ENCODE measurements at places on chromosomes 3 and 15.

- DNase-seq, result no peak
Observed at GRCh38 chr3:73405853-73406252, 218.9 kb downstream of the PDZRN3 start.

DNA sequence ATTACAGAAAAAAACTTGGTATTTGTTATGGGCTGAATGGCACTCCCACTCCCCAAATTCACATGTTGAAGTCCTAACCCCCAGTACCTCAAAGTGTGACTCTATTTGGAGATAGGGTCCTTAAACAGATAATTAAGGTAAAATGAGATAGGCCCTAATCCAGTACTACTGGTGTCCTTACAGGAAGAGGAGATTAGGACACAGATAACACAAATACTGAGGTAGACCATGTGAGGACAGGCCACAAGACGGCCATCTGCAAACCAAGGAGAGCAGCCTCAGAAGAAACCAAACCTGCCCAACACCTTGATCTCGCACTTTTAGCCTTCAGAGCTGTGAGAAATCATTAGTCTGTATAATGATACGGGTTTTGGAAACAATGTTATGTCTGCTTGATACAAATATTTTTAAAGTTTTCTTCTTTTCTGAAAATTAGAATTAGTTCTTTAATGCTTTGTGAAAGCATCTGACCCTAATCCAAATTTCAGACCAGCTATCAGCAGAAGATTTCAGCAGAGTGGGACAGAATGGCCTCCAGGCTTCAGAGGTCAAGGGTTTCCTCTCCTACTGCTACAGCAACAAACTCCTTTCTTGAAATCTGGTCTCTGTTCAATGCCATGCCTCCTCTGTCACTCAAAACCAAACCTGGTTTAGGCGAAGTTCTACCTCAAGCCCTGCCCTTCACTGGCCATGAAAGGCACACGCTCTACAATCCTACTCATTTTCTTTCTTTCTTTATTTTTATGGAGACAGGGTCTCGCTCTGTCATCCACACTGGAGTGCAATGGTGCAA lies 22.0 kb upstream of the HDC start:
- no peak for DNase-seq

DNA sequence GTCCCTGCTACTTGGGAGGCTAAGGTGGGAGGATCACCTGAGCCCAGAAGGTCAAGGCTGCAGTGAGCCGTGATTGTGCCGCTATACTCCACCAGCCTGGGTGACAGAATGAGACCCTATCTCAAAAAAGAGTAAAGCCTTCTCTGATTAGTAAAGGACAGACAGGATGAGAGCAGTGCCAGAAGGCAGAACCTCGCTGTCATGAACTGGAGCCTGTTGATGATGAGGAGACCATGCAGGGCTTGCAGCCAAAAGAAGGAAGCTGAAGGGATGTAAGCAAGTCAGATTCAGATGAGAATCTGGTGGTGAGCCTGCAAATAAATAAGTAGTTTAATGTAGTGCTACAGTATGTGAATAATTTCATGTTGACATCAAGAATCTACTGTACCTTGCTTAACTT lies 52.8 kb downstream of the USP50 start:
- DNase-seq, result no peak

DNA sequence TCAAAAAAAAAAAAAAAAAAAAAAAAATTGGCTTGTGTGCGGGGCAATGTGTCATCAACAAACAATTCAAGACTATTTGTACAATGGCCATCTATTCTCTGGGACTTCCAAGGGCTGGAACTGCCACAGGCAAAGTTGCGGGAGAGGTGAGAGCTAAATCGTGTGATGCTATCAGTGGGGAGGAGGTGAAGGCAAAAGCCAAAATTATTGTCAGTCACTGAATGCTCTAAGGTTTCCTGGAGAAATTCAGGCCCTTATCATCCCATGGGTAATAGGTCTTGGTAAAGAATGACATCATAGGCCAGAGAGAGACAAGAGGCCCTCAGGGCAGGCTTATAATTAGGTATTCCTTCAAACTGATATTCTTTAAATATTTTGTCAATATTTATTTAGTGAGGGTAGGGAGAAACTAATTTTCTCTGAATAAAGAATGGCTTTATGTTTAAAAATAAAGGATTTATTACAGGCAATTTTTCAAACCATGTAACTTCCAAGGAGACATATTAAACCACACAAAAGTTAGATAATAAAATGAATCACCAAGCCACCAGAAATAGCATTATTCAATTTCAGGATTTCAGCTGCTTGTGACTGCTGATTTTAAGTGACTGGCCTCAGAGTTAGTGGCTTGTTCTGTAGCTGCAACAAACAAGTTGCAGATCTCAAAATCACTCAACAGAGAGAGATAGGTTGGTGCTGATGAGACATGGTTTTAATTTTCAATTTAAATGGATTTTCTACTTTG lies 226.3 kb upstream of the MRPL3 start:
- no peak for DNase-seq

DNA sequence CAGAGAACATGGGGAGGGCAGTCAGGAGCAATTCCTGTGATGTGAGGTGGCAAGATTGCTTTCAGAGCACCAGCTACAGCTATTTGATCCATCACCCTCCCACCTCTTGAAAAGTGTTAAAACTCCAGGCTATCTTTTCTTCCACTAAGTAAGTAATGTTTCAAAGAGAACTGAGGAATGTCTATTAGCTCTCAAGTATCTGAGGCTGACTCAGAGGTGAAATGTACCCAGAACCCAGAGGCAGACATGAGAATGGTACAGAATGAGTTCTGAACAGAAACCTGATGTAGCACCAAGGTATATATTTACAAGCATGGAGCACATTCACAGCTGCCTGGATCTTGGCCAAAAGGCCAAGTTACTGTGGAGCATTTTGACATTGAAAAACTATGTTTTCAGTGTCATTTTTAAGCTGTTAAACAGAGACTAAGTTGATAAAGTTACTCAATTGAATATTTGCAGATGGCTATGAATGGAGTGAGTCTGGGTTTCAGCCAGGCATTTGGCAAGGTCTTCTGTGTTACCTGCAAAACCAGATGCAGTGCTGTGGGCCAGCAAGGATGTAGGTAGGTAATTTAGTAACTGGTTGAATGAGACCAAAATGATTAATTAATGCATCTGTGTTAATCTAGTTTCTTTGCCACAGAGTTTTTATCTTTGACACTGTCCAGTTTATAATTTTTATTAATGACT lies 227.7 kb upstream of the CD96 start:
- no peak for DNase-seq

DNA sequence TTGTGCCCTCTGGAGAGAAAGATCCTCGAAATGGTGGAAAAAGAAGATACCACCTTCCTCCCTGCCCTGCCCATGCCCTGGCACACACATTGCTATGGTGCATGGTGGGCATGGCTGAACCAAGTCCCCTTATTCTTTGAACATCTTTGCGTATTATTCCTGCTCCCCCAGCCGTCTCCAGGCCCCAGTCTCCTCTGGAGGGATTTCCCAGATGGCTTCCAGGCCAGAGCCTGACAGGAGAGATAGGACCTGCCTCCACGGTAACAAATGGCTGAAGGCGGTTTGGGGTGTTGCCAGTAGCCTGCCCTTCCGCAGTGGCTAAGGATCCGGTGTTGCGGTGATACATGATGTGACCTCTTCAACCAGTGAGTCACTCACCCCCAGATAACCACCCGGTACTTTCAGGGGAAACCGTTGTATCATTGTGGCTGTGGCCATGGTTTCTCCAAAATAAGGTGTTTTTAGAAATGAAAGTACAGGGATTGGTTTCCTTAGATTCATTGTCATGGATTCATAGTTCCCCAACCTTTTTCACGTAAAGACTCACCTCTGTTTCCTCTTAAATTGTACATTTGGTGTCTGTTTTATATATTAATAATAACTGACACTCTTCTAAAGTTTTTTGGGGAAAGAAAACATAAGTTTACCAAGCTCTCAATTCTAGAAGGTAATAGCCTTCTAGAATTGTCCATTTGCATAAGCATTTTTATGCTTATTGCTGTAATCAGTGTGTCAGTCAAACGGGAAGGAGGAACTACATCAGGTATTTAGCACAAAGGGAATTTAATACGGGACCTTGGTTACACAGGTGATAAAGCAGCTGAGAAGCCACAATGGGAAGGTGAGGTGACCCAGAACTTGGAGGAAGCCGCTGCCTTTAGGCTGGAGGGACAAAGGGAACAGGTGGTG lies 25.9 kb downstream of the SMAD3 start:
- DNase-seq, result no peak

GRCh38 chr15:40388941-40389823 lies 6.7 kb downstream of the KNSTRN start:
- no peak for DNase-seq

DNA sequence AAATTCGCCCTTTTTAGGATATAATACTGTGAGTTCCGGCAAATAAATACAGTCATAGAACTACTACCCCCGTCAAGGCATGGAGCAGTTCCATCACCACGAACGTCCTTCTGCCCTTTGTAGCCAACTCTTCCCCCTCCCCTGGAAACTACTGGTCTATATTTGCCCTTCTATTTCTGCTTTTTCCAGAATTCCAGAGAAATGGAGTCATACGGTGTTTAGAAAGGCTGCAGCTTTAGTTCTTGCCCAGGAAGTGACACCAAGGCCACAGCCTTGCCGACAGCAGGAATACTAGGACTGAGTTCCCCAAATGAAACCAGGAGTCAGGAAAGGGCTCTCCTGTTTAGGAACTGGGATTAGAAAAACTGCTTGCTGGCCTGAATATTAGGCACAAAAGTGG lies 291.2 kb downstream of the FAM43A start:
- DNase-seq, result no peak

DNA sequence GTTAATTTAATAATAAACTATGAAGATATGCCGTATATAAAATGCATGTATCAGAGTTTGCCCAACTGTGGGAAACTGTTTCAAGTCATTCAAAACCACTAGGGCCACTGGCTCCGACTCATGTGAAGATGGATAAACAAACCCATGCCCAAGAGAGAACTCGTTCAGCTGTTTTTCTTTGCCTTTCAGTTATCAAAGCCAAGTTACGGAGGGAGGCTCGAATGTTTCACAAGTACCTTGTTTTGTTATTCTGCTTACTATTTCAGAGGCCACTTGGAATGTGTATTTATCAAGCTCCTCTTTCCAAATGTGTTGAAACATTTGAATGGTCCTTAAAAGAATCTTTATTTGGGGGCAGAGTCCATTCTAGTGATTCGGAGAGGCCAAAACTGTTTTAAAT lies 82.1 kb downstream of the DUT start:
- DNase-seq, result no peak

Data from renal cortex interstitium (tissue), 15 donors.